ENCODE measurements at places on chromosomes 7 and 10. TPM values are rescaled to one million over a fixed set of nuclear protein-coding genes. Genes with fewer than 3 reads are reported as not detected.

The TBC1D12 gene
- 13.1 TPM for total RNA-seq

The SPOCK2 gene
- total RNA-seq, result 19.7 TPM

The ADIRF gene
- total RNA-seq, result 357 TPM

The CLDN4 gene
- 342 TPM for total RNA-seq

DNA sequence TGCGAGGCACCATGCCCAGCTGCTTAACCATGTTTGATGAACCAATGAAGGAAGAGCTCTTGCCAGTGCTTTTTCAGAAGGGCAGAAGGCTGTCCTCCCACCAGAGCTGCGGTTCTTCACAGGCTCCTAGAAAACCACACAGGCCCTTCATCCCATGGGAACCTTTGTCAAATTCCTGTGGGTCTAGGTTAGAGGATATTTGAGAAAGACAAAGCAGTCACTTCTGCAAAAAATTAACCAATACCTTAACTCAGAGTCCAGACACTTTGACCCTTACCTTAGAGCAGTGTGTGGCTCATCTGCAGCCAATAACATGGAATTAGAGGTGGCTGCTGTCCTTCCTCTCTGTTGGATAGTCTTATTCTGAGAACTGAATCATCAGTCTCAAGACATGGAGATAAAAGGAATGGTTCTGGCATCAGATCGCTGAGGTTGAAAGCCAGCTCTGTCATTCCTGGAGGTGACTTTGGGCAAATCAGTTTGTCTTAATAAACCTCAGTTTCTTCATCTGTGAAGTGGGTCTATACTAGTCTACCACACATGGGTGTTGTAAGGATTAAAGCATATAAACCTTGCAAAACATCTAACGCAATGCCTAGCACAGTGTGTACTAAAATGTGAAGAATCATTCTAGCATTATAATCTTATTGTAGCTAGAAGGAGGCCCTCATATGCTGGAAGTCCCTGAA is 65.1 kb upstream of the PIP4K2A start:
- H3K27ac ChIP-seq, result peak overlapping the region; percentile 72
- H3K4me3 ChIP-seq, result no peak overlapping the region
- H3K36me3 ChIP-seq, result no peaks in the 10 kb centered on the region
- DNase-seq, result peak; percentile 31
- no peaks in the 10 kb centered on the region for H3K27me3 ChIP-seq

- no peak for DNase-seq
- no peak overlapping the region for H3K4me3 ChIP-seq
- H3K4me1 ChIP-seq, result no peaks in the 10 kb centered on the region
- H3K27me3 ChIP-seq, result no peaks in the 10 kb centered on the region
These were observed 122.6 kb downstream of the PON1 start for GRCh38 chr7:95201727-95202126.

- no peaks in the 10 kb centered on the region for H3K36me3 ChIP-seq
- DNase-seq, result no peak
- H3K4me1 ChIP-seq, result no peaks in the 10 kb centered on the region
- no peak overlapping the region for H3K27ac ChIP-seq
- no peaks in the 10 kb centered on the region for H3K27me3 ChIP-seq
These were observed 61.0 kb upstream of the PAPSS2 start for GRCh38 chr10:87598700-87599099.

GRCh38 chr7:53521638-53522184 is 486.3 kb downstream of the POM121L12 start:
- no peaks in the 10 kb centered on the region for H3K36me3 ChIP-seq
- no peak overlapping the region for H3K27ac ChIP-seq
- H3K4me1 ChIP-seq, result no peaks in the 10 kb centered on the region
- no peak overlapping the region for H3K4me3 ChIP-seq

The C10orf67 gene
- total RNA-seq, result 1.6 TPM

DNA sequence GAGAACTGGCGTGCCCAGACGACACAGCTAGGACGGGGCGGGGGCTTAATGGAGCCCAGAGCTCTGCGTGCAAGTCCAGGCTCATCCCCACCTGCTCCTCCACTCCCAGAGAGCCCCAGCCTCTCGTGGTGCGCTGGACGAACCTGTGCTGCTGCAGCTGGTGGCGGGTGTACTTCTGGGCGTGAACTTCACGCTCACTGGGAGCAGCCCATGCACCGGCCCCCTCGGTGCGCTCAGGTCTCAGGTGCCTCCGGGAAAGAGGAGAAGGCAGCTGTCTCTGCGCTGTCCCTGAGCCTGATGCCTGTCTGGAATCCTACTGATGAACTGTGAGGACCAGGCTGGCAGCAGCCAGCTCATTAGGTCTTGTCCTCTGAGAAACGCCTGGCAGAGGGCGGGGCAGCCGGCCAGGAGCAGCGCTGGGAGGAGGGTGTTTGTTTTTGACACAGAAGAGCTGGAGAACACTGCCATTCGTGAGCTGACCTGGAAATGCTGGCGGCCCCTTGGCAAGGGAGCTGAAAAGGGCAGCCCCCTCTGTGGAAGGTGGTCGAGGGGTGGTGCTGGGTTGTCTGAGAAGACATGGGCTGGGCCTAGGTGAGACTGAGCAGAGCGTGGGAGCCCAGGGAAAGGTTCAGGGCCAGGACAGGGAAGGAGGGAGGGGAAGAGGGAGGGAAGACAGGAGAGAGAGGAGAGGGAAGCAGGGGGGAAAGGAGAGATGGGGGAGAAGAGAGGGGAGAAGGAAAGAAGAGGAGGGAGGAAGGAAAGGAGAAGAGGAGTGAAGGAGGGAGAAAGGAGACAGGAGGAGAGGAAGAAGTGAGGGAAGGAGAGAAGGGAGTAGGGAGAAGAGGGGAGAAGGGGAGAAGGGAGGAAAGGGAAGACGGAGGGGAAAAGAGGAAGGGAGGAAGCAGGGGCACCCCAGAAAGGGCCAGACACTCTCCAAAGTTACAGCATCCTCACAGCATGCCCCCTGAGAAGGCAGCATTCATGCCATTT is 53.5 kb upstream of the TNS3 start:
- no peak overlapping the region for H3K4me3 ChIP-seq
- H3K27me3 ChIP-seq, result no peaks in the 10 kb centered on the region
- DNase-seq, result peak; percentile 82

DNA sequence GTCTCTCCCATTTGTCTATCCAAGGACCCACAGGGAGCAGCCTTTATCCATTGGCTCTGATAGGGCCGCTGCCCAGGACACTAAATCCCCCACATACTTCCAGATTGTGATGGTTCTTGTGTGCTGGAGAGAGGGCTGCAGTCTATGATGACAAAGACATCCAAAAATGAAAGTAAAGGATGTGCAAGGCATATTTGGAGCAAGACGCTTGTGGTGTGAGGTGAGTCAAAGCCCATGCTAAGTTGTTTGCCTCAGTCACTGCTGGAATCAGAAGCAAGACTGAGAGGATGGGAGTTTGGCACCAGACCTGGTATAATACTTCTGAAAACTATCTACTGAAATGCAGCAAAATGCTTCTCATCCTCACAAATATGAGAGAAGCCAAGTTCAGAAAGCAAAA is 22.7 kb downstream of the ZNF22 start:
- H3K4me3 ChIP-seq, result no peak overlapping the region
- no peak overlapping the region for H3K27ac ChIP-seq
- H3K4me1 ChIP-seq, result no peaks in the 10 kb centered on the region

DNA sequence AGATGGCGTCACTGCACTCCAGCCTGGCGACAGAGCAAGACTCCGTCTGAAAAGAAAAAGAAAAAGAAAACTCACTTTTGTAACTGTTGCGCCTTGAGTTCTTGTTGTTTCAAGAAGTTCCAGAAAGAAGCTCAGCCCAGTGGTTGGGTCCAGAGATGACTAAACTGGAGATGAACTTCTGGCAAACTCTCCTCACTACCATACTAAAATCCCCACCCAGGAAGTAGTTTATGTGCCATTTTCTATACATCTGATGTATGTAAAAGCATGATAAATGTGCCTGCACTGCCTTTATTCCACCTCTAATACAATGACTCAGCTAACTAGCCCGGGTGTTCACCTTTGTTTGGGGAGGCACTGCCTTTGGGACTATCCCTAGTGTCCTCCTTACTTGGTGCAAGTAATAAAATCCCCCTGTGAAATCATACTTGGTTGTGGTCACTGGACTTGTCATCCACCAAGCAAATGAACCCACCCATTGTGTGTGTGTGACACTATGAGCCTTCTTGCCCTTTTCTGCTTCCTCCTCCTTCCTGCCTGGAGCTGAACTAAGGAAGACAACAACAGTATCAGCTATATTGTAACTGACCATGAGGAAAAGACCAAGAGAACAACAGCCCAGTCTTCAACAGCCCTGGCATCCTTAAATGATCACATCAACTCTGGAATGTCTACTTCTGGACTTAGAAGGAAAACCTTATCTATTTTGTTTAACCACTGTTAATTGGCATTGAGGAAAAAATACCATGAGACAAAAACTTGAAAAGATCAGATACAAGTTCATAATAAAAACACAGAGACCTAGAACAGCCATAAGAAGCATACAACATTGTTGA is 33.6 kb downstream of the JMJD1C start:
- no peaks in the 10 kb centered on the region for H3K4me1 ChIP-seq
- no peak for DNase-seq
- H3K27ac ChIP-seq, result no peak overlapping the region
- no peaks in the 10 kb centered on the region for H3K36me3 ChIP-seq
- H3K4me3 ChIP-seq, result no peak overlapping the region

The LRRN3 gene
- 1.1 TPM for total RNA-seq

DNA sequence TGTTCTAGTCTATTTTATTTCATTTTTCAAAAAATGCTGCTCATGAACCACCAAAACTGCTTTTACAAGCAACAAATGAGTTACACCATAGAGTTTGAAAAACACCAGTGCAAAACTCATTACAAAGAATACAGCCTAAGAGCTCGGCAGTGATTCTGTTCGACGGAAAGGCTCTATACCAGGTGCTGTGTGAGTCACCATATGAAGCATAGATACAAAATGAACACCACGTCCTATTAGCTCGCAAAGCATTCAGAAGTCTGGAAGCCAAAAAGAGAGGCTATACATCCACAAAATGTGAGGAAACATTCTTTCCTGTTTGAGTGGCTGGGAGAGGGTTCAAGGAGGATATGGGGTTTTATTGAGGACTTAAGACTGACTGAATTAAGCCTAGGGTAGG is 136.1 kb downstream of the ATE1 start:
- DNase-seq, result no peak
- no peaks in the 10 kb centered on the region for H3K4me1 ChIP-seq
- H3K36me3 ChIP-seq, result no peaks in the 10 kb centered on the region

GRCh38 chr10:31035266-31035798 is 3.7 kb upstream of the ZNF438 start:
- no peaks in the 10 kb centered on the region for H3K36me3 ChIP-seq
- H3K4me3 ChIP-seq, result no peak overlapping the region
- peaks cover 6% of the 10 kb centered on the region for H3K4me1 ChIP-seq
- no peaks in the 10 kb centered on the region for H3K27me3 ChIP-seq
- no peak overlapping the region for H3K27ac ChIP-seq

The SORCS1 gene
- 0.76 TPM for total RNA-seq

- H3K4me3 ChIP-seq, result no peak overlapping the region
- no peaks in the 10 kb centered on the region for H3K27me3 ChIP-seq
- no peak for DNase-seq
- H3K27ac ChIP-seq, result no peak overlapping the region
These were observed 69.0 kb downstream of the VIPR2 start for GRCh38 chr7:159075563-159076238.

The C7orf57 gene
- 0.63 TPM for total RNA-seq

The PDK4 gene
- total RNA-seq, result 45.0 TPM

GRCh38 chr10:85741626-85742300 is 624.8 kb downstream of the GRID1 start:
- H3K27ac ChIP-seq, result no peak overlapping the region
- H3K4me3 ChIP-seq, result no peak overlapping the region
- H3K36me3 ChIP-seq, result no peaks in the 10 kb centered on the region
- no peak for DNase-seq
- H3K4me1 ChIP-seq, result no peaks in the 10 kb centered on the region

DNA sequence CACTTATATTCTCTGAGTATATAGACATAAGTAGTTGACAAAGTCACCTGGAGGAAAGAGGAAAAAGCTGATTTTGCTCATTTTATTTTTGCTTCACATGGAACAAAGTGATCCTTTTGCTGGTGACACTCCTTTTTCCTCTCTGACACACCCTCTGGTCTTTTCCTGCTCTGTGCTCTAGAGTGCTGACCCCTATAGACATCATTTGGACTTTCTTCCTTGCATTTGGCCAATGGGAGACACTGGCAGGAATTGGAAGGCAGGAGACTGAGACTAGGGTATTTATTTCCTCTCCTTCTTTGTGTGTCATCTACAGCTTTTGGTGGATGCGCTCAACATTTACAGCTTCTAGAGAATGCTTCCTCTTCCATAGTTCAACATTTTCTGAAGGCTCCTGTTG is 1078.1 kb downstream of the SORCS1 start:
- H3K27me3 ChIP-seq, result no peaks in the 10 kb centered on the region
- no peaks in the 10 kb centered on the region for H3K4me1 ChIP-seq
- no peak overlapping the region for H3K27ac ChIP-seq

DNA sequence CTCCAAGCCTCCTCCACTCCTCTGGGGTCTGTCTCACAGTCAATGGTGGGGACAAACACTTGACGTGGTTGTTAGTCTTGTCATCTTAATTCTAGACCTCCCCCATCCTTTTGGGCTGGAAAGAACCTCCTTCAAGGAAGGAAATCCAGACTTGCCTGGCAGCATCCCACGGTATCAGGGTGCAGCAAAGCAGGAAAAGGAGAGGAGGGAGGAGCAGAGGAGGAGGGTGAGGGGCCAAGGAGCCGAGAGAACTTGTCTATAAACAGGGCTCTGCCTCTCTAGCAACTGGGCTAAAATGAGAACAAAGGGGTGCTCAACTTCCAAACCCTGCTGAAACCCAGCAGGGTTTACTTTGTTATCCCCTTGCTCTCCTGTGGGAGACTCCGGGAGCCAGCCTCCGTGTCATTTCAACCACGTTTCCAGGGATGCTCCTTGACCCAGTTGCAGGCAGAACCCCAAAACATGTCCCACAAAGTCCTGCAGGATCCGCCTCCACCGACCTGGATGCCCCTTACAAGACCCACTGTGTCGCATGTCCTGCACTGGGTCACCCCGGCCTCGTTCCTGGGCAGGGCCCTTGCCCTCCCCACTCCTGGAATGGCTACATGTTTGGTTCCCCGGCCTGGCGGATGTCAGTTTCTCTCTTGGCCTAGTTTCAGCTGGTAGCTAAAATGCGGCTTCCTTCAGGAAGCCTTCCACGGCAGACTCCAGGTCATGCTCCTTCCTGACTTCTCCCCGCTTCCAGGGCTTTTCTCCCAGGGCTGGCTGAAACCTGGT is 69.7 kb upstream of the MGMT start:
- no peak overlapping the region for H3K27ac ChIP-seq
- H3K4me3 ChIP-seq, result no peak overlapping the region
- no peak for DNase-seq
- no peaks in the 10 kb centered on the region for H3K4me1 ChIP-seq
- peaks cover 9% of the 10 kb centered on the region for H3K27me3 ChIP-seq

GRCh38 chr10:7956508-7956907 is 98.0 kb upstream of the GATA3 start:
- no peaks in the 10 kb centered on the region for H3K27me3 ChIP-seq
- no peak for DNase-seq
- H3K27ac ChIP-seq, result no peak overlapping the region
- no peaks in the 10 kb centered on the region for H3K36me3 ChIP-seq

The TMEM270 gene
- 0.50 TPM for total RNA-seq

- DNase-seq, result no peak
- H3K36me3 ChIP-seq, result no peaks in the 10 kb centered on the region
- H3K4me3 ChIP-seq, result no peak overlapping the region
- H3K4me1 ChIP-seq, result no peaks in the 10 kb centered on the region
- H3K27me3 ChIP-seq, result no peaks in the 10 kb centered on the region
- H3K27ac ChIP-seq, result no peak overlapping the region
These were observed 88.4 kb upstream of the EEPD1 start for GRCh38 chr7:36064676-36065075.

All from kidney (tissue), 22 donors.